ENCODE measurements at places on chromosomes 1 and 21.

- DNase-seq: peak; percentile 50
These were observed 49.3 kb downstream of the TGFB2 start for GRCh38 chr1:218394416-218394815.

DNA sequence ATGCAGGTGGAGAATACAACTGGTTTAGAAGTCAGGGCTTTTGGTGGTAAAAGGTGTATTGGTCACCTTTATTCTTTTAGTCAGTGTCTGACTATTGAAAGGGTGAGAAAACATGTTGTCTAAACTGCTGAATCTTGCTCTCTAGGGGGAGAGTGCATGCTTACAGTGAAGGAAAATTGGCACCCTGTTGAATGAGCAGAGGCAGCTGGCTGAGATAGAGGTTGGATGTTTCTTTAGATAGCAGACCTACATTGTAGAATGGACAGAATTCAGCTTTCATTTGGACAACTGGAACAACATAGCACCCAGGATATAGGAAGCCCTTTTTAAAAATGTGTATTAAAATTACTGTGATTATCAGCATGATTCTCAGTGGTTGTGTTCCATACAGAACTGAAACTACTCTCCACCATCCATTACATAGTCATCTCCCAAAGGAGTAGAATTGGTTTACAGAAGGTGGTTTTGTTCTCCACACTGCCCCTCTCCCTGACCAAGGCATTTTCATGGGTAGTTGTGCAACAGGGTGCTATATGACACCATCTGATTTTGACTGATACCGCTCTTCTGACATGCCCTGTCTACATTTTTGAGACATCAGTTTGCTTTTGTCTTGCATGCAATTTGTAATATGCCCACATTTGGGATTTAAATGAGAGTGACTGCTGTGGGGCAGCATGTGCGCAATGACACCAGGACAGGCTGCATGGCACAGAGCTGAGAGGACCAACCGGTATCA lies 16.2 kb downstream of the RHOU start:
- no peak for DNase-seq

- no peak for DNase-seq
These were observed 7.6 kb downstream of the MAN1C1 start for GRCh38 chr1:25624156-25624555.

DNA sequence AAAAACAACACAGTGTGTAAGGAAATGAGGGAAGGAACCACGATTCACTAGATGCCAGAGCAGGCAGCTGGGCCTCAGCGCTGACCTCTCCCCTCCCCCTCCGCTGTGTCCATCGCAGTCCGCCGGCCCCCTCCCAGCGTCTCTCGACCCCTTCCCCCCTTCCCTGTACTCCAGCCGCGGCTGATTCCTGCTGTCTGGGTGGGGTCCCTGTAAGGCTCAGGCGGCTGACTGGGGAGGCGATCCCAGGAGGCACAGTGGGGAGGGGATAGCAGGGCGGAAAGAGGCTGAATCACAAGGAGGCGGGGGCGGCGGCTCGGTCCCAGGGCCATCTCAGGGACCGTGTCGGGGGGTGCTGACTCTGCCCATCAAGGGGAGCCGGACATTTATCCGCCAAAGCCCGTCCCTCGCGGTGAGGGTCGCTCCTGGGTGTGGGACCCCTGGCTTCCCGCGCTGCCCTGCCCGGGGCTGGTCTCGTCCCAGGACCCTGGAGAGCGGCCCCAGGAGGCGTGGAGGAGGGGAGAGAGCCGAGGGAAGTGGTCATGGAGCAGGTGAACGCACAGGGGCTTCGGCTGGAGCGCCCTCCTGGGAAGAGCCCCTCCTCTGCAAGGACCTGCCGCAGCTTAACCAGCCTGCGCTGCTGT lies 241.9 kb downstream of the PTPRU start:
- no peak for DNase-seq

DNA sequence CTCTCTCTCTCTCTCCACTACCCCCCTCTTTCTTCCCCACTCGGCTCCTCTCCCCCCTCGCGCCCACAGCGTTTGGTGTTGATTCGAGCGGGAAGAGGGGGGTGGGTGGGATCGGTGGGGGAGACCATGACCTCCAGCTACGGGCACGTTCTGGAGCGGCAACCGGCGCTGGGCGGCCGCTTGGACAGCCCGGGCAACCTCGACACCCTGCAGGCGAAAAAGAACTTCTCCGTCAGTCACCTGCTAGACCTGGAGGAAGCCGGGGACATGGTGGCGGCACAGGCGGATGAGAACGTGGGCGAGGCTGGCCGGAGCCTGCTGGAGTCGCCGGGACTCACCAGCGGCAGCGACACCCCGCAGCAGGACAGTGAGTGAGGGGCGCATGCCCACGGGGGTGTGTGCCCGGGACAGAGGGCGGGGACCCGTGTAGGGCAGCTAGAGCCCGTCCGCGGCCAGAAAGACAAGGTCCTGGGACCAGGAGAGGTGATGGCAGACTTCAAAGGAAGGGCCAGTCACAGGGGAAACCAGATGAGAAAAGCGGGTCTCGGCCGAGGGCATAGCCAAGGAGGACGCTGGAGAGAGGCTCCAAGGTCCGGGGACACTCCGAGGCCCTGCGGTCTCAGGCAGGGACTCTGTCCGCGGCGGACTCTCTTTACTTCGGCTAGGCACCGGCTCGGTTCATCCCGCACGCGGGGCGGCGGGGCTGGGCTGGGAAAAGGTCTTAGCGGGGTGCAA lies at the start of gene PRRX1:
Gene PRRX1 (plus strand): TSS at position 39 of the 735 bp plus-strand sequence. CDS start 88 bp downstream, at position 127.
- no peak for DNase-seq

- DNase-seq: no peak
These were observed 543.5 kb downstream of the PTPRC start for GRCh38 chr1:199182186-199182843.

GRCh38 chr1:60988891-60989290 lies 93.5 kb upstream of the NFIA start:
- no peak for DNase-seq

DNA sequence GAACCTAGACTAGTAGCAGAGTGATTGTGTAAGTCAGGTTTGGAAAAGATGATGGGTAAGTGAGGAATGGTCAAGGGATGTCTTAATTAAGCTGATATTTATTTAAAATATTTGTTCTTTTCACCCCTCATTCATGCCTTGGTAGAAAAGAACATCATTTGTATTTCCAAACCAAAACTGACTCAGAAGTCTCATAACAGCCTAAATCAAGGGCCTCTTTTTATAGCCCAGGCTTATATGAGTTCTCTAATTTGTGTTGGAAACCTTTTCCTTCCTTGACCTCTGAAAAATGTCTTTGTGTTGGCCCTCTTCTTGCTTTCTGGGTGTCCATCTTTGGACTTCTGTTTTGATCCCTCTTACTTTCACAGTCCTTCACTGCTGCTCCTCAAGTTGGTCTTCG lies 1428.2 kb downstream of the MRPL39 start:
- no peak for DNase-seq

- DNase-seq: no peak
These were observed 534.6 kb downstream of the SMYD3 start for GRCh38 chr1:245972476-245972875.

- no peak for DNase-seq
These were observed 215.5 kb upstream of the USP25 start for GRCh38 chr21:15514073-15514946.

DNA sequence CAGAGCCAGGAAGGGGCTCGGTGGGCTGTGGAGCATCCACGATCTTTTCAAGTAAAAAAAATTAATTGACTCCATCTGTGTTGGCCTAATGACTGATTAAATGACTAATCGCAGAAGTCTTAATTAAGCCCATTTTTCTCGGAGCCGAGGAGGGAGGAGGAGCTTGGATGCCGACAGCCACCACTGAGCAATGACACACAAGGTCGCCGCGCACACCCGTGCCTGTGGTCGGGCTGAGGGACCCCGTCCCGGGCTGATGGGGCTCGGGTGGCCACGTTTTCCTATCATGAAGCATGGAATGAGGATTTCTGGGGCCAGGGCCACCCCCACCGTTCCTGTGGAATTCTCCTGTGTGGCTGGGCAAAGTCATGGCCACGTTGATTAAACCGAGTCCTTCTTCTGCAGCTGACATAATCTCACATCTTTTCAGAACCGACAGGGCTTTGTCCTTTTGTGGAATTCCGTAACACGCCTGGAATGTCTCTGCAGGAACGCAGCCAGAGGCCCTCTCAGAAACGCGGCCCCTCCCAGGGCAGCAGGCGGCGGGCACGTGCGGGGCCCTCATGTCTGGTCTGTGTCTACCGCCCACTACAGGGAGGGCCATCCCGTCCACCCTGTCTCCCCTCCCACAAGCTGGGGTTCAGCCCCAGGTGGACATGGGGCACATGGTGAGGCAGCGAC lies 60.7 kb downstream of the MORN1 start:
- no peak for DNase-seq

DNA sequence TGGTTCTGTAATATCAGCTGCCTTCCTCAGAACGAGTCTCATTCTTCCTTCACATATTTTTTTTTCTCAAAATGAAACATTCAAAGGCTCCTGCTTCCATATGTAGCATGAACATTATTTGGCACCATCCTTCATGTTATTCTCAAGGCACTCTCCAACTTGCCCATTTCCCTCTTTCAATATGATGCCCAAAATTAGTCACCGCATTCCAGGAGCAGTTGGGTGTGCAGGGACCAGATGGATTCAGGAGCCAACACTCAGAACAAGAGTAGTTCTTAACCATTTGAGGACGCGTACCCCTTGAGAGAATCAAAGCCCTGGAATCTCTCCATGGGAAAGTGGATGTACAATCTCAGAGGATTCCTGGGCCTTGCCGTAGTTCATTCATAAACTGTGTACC lies 50.3 kb downstream of the KCNK1 start:
- DNase-seq: no peak

GRCh38 chr1:27556781-27557595 lies 47.0 kb downstream of the AHDC1 start:
- no peak for DNase-seq

- DNase-seq: no peak
These were observed 9.8 kb downstream of the RAP1A start for GRCh38 chr1:111629190-111629954.

GRCh38 chr1:204398197-204399125 lies 13.2 kb downstream of the PPP1R15B start:
- peak; percentile 86 for DNase-seq

- DNase-seq: no peak
These were observed 14.0 kb upstream of the FOXO6 start for GRCh38 chr1:41347276-41347675.

DNA sequence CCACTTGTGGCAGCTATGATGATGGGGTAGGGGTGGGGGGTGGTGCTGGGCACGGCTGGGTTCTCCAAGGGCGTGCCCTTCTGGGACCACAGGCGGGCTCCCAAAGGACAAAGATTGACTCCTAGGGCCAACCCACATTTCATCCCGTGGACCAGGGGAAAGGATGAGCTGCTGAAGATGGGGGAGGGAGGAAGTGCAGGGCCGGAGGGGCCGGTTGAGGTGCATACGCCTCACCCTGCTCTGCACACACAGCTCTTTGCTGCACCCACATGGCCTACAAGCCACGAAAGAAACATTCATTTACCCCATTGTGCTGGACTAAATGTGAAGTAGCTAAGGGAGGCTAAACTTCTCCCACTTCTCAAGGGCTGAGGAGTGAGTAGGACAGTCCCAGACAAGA lies 34.2 kb upstream of the GNPAT start:
- DNase-seq: no peak

GRCh38 chr1:112904071-112904830 lies 51.7 kb downstream of the SLC16A1 start:
- DNase-seq: no peak

GRCh38 chr21:29179503-29179902 lies 49.1 kb downstream of the MAP3K7CL start:
- DNase-seq: no peak

DNA sequence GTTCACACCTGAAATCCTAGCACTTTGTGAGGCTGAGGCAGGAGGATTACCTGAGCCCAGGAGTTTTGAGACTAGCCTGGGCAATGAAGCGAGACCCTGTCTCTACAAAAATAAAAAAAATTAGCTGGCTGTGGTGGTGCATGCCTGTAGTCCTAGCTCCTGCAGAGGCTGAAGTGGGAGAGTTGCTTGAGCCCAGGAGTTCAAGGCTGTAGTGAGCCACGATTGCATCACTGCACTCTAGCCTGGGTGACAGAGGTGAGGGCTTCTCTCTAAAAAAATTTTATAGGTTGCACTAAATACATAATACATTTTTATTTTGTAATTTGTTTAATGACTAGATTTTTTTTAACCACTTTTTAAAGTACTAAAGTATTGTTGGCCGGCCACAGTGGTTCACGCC lies 6.1 kb downstream of the PARK7 start:
- no peak for DNase-seq

GRCh38 chr1:243414152-243414494 lies 158.3 kb downstream of the SDCCAG8 start:
- no peak for DNase-seq

DNA sequence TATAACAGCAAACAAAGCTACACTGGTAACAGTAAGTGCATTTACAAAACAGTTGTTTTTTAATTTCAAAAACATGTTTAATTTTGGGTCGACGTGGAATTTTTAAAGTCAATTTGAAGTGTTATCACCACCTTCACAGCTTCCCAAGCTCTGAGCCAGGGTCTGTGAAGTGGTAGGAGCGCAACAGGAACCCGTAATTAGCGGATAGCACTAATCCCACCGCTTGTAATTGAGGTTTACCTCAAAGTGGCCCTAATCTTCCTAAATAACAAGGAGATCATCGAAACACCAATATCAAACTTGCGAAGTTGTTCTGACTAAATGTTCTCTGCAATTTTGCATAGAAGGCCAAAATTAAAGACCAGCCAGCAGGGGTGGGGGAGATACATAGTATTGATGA lies 18.8 kb downstream of the LBR start:
- DNase-seq: no peak

GRCh38 chr1:67133177-67133576 lies 1.6 kb downstream of the C1orf141 start:
- no peak for DNase-seq

DNA sequence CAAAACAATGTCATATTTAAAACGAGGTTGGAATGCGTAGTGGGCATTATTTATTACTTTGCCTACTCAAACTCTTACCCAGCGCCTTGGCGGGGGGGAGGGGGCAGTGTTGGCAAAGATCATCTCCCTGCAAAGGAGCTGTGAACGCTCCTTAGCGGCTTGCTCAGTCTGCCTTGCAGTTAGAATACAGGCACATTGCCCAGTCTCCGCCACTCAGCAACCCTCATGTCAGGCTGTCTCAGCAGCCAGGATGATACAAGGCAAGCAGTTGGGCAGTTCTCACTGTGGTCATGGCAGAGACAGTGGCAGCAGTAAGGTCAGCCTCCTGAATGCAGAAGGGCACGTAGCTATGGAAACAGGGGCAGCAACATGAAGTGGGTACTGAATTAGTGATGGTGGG lies 170.4 kb upstream of the KCNK2 start:
- no peak for DNase-seq

- no peak for DNase-seq
These were observed 83.0 kb upstream of the BACH1 start for GRCh38 chr21:29215709-29216108.

GRCh38 chr1:12034381-12034801 lies 15.1 kb downstream of the MIIP start:
- DNase-seq: no peak

GRCh38 chr1:247185667-247186066 lies 13.8 kb upstream of the ZNF124 start:
- no peak for DNase-seq

- DNase-seq: no peak
These were observed 86.4 kb downstream of the FAM78B start for GRCh38 chr1:166080277-166080966.

Data from NCI-H1436 treated with DMSO at 0.1 percent for 48 hours (cell line).